ENCODE measurements at places on chromosomes 5 and 9.

- DNase-seq, result no peak
Measured at GRCh38 chr9:18520416-18521047, 46.6 kb downstream of the ADAMTSL1 start.

GRCh38 chr5:171989276-171989675 lies 17.2 kb downstream of the FBXW11 start:
- peak; percentile 77 for DNase-seq

DNA sequence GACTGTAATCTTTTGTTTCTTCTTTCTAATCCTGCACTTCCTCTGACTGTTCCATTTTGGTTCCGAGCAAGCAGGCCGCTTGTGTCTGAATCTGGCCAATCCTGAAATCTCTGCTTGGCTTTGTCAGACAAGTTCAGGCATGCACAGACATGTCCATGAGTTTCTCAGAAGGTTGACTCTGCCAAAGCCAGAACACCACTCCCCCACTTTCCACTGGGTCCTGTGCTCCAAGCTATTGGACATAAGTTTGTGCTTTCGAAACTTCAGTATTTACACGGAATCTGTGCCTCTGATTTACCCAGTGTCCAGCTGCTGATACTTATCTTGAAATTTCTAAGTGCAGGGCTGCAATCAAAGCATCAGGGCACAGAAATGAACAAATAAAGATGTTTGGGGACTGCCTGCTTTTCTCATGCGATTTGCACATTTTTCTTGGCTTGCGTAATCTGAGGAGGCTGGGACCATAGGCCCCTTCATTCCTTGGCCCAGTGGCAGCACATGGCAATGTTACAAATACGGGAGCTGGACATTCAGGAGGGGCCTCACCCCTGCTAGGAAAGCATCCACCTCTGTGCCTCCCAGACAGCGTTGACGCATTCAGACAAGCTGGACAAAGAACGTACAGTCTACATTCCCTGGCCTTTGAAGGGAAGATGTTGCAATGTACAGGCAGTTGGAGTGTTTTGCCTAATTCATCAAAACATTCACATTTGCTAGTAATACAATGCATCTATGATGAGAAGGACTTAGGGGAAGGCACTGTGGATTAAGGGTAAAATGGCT lies 209.2 kb upstream of the PAPPA start:
- peak; percentile 24 for DNase-seq

DNA sequence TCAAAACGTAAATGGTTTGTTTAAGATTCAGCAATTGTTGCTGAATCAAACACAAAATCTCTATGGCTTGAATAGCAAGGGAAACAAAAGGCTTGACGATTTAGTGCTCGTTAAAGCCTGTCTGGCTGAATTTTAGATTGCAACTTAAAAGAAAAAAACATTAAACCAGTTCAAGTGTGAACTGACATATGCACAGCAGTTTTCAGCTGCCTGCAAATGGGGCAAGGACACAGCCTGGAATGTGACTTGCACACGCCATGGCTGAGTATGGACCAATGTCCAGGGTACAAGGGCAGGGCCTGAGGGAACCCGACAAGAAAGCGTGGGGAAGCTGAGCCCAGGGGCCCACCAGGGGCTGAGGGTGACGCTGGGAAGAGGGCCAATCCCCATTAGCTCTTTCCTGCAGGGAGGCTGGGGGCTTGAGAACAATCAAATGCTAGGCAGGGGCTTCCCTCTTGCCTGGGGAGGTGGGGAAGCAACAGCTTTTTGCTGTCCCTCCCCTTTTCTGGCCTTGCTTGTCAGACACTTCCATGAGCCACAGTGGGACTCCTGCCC lies 89.6 kb upstream of the LRRTM2 start:
- no peak for DNase-seq

DNA sequence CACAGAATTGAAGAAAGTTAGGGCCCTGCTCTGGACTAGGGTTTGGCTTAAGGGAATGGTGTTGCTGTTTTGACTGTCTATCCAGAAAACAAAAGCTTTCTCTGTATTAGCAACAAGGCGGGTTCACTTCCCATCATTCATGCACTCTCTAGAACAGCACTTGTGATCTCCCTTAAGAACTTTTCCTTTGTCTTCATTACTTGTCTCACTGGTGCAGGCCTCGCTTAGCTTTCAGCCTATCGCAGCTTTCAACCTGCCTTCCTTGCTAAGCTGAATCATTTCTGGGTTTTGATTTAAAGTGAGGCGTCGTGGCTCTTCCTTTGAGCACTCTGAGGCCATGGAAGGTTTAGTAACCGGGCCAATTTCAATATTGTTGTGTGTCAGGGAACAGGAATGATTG lies 35.2 kb upstream of the LPCAT1 start:
- no peak for DNase-seq

GRCh38 chr5:127923804-127924570 lies 159.6 kb upstream of the SLC12A2 start:
- DNase-seq, result peak; percentile 80

DNA sequence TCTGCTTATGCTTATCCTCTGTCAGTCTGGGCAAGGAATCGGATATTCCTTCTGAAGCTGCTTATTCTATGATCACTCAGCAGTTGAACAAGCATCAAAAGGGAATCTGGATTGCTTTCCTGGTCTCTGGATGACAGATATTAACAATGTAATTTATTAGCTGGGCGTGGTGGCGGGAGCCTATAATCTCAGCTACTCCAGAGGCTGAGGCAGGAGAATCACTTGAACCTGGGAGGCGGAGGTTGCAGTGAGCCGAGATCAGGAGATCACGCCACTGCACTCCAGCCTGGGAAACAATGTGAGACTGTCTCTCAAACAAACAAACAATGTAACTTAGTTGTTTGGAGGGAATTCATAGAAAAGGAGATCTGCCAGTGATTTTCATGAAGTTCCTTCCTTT lies 45.4 kb downstream of the DMRT1 start:
- DNase-seq, result no peak

DNA sequence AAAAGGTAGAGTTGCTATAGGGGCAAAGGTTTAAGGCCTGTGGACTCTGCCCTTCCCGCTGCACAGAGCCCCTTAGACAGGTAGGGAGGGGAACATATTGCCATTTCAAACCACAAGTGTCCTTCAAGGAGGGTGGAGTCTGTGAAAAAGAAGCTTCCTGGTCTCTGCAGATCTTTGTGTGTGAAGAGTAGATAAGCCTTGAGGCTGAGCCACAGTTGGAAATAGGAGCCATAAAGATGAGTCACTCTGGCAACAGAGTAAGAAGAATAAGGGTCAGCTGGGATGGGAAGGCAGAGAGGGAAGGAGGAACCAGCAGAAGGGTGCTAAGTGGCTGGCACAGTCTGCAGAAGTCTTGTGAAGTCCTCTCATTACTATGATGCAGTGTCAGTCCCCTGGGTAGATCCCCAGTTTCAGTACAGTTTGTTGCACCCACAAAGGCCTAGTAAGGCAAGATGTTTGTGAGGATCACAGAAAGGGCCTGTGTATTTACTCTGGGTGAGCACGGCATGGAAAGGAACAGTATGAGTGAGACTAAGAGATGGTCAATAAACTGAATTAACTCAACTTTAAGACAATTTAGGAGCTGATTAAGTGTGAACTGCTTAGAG lies 18.1 kb downstream of the GRXCR2 start:
- peak; percentile 80 for DNase-seq

DNA sequence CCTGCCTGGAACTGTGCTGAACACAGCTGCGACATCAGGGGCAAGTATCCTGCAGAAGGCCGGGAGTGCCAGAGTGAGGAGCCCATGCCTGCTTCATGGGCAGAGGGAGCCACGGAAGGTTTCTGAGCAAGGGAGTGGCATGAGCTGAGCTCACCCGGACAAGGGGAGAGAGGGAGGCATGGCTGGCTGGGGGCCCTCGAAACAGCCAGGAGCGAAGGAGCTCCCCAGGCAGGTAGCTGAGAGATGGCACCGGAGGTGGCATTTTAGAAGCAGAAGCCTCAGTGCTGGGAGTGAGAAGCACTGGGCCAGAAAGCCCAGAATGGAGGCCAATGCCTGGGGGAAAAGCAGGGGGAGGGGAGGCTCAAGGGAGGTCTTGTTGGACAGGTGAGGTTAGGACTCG lies 56.9 kb upstream of the SARDH start:
- DNase-seq, result peak; percentile 2

- no peak for DNase-seq
Measured at GRCh38 chr9:33446240-33446945, 1.0 kb downstream of the AQP3 start.

- DNase-seq, result no peak
Measured at GRCh38 chr5:120866997-120867396, 402.9 kb downstream of the PRR16 start.

- DNase-seq, result no peak
Measured at GRCh38 chr5:58717303-58718007, 134.6 kb downstream of the RAB3C start.

GRCh38 chr9:847505-847904 lies 6.0 kb downstream of the DMRT1 start:
- no peak for DNase-seq

GRCh38 chr9:89887286-89887685 lies 282.5 kb downstream of the GADD45G start:
- no peak for DNase-seq

DNA sequence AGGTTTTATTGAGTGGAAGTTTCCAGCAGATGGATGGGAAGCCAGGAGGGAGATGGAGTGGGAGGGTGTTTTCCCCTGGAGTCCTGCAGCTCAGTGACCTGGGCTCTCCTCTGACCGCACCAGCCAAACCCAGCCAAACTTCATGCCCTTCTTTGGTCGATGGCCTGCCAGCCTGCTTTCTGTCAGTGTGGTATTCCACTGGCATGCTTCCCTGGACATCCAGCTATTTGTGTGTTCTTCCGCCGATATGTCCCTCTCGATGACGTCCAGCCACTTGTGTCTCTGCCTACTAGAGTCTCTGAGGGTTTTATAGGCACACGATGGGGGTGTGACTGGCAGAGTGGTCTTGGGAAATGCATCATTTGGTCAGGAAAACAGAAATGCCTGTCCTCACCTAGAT lies 33.8 kb downstream of the GPBP1 start:
- DNase-seq, result no peak

- no peak for DNase-seq
Measured at GRCh38 chr9:91047529-91047928, 245.9 kb downstream of the SYK start.

DNA sequence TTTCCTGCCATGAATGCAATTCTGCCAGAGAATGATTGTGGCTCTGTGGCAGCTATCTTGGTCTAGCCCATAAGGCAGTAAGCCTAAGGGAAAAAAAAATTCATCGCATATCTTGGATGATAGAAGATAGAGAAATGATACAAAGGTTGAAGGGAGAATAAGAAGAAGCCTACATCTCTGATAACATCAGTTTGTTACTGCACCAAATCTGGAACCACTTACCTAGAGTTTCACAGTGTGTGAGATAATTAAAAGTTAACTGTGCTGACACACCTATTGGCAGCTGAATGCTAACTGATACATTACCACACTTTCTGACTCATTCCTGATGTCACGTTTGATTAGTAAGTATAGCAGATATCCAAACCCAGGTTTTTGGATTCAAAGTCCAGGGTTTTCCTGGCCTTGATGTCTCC lies 91.6 kb upstream of the TAF11L2 start:
- DNase-seq, result peak; percentile 29

DNA sequence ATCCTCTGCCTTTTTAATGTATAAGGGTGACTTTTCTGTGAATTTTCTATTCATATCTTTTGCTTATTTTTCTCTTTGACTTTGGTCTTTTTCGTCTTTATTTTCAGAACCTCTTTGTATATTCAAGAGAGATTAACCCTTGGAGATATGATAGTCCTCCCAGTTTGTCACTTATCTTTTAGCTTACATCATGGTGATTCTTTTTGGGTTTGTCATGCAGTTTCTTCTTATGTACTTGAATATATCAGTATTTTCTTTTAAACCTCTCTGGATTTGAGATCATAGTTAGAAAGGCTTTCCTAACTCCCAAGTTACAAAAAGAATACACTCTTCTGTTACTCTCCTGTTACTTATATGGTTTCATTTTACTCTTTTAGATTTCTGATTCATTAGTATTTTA lies 27.5 kb upstream of the GPR21 start:
- no peak for DNase-seq

- DNase-seq, result no peak
Measured at GRCh38 chr9:37555786-37556185, 20.4 kb downstream of the FBXO10 start.

DNA sequence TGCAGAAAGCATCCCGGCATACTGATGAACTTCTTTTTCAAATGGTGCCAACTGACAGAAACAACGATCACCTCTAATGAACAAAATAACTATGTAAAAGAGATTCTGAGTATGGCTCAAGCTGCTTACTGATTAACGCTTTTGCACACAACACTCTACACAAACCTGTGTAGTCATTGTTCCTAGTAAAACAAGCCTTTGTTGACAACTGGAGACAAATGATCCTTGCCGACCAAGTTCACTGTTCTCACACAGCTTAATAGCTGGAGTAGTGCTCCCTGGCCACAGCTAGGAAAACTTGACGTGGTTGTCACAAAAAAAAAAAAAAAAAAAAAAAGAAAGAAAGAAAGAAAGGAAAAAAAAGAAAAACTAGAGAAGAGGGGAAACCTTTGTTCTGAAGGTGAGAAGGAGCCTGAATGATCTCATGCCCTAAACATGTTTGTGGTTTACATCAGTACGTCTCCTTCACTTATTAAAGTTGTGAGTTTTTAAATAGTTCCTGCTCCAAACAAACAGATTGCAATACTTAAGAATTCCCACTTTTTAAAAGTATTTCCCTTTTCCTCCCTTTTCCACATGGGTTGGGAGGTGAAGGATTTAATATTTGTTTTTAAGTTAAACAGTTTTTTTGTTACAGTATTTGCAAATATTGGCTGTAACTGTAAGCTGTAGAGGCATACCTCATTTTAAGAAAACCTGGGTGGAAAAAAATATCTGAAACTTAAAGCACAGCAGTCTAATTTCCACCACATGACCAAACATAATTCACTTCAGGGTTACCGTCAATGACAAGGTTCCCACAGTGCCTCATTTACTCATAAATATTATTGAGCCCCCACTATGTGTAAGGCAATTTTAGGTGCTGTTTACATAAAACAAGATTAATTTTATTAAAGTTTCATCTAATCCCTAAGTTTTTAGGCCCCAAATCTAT lies 63.7 kb downstream of the GLIS3 start:
- peak; percentile 93 for DNase-seq
